ENCODE measurements at places on chromosomes 5 and 9.

DNA sequence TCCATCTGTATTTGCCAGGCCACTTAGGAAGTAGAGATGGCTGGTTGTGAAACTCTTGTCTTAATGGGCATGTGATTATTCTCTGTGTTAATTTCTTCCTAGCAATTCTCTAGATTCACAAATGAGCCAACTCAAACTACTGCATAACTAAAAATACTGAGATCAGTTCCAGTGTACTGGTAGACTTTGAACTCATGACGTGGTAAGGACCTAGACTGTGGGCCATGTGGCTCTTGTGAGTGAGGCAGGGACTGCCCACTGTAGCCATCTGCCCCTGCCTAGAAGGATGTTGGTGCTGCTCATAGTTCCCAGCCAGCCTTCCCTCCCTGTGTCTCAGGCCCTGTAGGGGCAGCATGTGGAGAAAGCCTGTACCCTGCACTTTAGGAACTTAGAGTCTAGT is 47.4 kb downstream of the CYSTM1 start:
- DNase-seq = no peak

DNA sequence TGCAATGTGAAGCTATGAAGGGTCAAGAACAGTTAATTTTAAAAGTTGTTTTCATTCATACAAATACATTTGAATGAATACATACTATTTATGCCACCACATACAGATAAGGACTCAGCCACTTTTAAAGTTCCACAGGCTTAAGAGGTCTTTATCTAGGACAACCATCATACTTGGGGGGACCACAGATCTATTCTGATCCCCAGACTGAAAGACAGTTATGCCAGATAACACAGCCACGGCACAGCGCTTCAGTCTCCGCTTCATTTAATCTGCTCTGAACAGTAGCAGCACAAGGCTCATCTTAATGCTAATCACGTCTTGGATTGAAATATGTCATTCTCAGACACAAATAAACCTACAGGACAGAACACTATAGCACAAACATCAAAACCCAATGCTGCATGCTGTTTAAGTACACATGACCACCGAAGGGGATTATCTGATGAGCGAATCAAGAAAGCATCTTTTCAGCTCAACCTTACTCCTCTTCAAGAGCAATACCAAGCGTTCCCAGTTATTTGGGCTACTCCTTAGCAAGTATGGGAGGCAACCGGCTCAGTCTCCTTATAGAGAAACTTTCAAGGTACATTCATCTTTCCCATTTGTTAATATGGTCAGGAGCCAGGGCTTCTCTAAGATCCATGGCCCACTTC is 33.3 kb downstream of the PUM3 start:
- no peak for DNase-seq

DNA sequence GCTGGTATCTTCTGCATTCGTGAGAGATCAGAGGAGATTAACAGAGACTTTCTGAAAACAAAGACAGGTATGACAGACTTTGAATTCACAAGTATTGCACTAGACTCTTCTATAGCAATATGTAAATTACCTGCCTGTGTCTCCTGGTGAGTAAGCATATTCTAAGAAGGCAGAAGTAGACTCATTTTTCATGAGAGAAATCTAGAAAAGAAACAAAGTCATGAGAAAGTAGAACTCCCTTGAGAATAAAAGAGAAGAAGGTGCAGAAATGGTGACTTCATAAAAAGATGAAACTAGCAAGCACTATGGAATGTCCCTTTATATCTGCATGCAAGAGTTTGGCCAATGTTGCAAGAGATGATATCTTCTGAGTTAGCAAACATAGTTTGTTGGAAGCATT is 419.8 kb downstream of the DMRT2 start:
- no peak for DNase-seq

- DNase-seq = no peak
Measured at GRCh38 chr5:173772384-173773059, 115.6 kb upstream of the CPEB4 start.

GRCh38 chr9:85056203-85056572 is 386.7 kb downstream of the NTRK2 start:
- no peak for DNase-seq

GRCh38 chr5:128579639-128580038 is 41.6 kb upstream of the FBN2 start:
- no peak for DNase-seq

DNA sequence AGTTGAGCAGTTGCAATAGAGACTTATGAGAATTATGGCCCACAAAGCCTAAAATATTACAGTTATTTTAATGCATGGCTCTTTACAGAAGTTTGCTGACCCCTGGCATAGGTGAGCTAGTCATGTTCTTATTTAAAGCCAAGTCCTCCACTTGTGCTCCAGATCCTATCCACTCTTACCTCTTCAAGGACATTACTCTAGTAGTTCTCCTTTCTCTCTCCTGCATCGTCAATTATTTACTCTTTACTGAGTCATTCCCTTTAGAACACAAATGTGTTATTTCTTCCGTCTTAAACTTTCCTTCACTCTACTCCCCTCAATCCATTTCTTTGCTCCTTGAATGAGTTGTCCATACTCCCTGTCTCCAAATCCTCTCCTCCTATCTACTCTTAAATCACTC is 20.6 kb upstream of the TRAF1 start:
- DNase-seq = no peak

- no peak for DNase-seq
Measured at GRCh38 chr5:113759505-113759904, 246.0 kb downstream of the YTHDC2 start.

GRCh38 chr9:120431268-120431667 is 148.7 kb downstream of the CDK5RAP2 start:
- DNase-seq = no peak

GRCh38 chr5:2695200-2695891 is 56.1 kb downstream of the IRX2 start:
- DNase-seq = no peak

GRCh38 chr5:160655717-160656116 is 196.3 kb downstream of the ATP10B start:
- DNase-seq = no peak

- DNase-seq = no peak
Measured at GRCh38 chr5:133969654-133970324, 1.4 kb upstream of the C5orf15 start.

GRCh38 chr9:114947058-114947457 is 16.7 kb upstream of the TNFSF8 start:
- DNase-seq = no peak

DNA sequence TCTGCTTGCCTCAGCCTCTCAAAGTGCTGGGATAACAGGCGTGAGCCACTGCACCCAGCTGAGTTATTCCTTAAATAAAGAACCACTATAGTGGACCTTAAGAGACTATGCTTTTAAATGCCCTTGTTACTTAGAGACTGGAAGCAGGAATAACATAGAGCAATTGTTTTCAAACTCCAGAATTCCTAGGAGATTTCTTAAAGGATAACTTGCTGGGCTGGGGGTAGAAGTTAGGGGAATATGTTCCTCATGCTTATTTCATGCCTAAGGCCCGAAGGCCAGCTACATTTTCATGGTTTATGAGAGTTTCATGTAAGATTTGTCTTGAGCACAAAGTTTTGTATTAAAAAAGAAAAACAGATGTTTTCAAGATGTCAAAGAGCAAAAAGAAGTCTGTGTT is 48.2 kb downstream of the CSNK1A1 start:
- DNase-seq = no peak

DNA sequence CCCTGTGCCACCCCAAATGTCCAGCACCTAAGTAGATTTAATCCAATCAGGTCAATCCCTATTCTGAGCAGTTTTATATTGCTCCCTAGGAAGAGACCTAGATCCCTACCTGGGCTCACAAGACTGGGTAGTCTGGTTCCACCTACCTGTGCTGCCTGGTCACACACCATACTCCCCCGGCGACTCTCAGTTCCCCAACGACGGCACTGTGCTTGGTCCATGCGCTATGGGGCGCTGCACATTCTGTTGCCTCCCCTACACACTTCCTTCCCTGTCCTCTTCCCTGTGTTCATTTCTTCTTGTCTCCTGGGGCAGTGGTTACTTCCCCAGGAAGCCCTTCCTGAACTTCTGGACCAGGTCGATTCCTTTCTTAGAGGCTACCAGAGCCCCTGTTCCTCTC is 109.9 kb upstream of the IL12B start:
- DNase-seq = no peak

- DNase-seq = no peak
Measured at GRCh38 chr9:121935739-121936138, 157.4 kb downstream of the TTLL11 start.

DNA sequence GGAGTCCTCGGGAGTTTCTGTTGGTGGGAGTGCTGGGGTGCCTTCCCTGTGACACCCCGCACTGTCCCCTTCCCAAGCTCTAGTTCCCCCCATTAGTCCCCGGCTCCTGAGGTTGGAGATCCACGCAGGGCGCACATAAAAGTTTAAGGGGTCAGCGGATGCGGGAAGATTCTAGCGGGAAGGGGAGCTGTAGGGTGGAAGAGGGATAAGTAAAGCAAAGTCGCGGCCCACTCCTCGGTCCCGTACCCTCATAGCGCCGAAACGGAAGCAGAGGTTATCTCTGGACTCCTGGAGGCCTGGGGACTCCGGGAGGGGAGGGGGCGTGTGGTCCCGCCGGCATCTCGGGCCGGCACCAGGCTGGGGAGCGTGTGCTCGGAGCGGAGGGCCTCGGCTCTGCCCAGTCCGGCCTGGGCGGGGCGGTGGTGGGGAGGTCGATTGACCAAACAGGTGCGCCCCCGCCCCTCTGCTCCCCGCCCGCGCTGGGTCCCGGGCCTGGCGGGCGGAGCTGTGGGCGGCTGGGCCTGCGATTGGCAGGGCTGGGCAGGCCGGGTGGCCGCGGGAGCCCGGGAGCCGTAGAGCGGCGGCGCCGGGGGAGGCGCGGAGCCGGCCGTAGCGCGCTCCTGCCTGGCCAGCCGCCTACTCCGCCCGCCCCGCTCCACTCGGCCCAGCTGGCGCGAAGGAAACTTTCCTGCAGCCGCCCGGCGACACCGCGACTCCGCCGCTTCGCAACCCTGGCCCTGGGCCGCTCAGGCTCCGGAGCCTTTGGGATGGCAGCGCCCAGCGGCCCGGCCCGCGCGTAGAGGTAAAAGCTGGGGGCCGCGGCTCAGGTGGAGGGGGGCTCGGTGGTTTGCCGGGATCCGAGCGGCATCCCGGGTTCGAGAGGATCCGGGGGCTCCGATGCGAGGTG is 52.2 kb upstream of the DAB2IP start:
- DNase-seq = no peak

GRCh38 chr5:171275841-171276544 is 33.1 kb upstream of the TLX3 start:
- no peak for DNase-seq

DNA sequence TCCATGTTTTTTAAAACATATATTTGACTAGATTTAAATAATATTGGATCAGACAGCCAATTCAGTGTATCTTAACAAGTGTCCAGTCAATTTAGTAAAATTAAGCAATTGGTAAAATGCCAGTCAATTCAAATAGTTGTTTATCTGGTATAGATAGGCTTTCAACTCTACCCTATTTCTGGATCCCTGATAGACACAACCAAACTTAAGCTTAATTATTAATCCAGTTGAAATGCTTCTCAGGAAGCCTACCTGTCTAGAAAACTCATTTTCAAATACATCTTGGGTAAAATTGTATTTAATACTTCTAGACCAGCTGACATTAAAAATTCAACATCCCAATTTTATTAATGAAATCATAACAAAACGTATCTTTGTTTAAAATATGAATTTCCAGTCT is 710.8 kb upstream of the GRAMD2B start:
- no peak for DNase-seq

DNA sequence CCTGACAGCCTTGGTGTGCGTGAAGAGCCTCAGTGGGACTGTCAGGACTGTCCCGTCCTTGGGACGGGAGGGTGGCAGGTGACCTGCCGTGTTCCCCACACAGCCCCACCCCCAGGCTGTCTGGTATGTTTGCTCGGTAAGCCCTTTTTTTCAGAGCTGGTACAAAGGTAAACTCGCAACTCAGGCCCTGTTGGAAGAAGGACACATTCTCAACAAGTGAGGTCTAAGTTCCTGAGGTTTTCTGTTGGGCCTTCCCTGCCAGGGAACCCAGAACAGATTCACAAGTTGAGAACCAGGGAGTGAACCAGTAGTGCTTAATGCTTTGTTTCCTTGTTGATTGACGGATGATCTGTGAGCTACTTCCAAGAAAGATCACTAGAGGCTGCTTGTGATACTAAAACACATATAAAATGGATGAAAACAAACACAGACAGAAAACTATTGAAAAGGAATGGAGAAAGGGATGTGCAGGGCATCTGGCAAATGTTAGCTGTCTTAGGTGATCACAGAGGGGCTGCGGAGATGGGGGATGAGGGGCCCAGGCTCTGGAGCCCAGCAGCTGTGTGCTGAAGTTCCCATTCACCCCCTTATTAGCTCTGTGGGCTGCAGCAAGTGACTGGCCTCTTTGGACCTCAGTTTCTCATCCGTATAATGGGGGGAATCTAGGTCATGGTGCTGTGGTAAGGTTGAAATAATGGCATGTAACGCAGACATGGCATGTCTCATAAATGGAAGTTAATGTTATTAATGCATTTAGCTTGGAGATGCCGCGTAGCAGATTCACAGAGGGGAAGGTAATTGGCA is 2.7 kb downstream of the NDST1 start:
- DNase-seq = no peak

DNA sequence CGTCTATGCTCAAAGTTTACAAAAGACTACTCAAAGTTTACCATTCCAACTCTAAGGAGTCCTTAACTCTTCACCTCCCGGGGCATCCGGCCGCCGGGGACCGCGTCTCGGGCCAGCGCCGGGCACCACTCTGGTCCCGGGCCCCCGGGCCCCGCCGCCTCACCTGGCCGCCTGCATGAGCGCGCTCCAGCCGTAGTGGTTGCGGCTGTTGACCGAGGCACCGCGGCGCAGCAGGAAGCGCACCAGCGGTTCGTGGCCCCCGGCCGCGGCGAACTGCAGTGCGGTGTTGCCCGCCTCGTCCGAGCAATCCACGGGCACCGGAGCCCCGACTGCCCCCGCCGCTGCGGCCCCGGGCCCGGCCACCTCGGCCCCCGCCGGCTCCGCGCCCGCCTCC is 388 bp downstream of the ANKS6 start:
- no peak for DNase-seq

DNA sequence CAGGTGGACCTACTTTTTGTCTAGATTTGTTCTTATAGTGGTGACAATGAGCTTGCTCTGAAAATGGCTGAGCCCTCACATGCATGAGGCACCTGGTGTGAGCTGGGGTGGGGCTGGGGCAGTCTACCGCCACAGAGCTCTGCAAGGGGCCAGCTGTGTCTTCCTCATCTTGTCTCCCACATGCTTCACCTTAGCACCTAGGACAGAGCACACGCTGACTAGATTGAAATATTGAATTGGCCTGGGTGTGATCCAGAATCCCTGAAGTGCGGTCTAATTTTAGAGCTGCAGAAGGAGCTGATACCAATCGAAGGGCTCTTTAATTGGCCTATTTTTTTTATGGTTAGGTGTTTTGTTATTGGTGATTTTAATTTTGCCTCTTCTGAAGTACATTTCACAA is 126.1 kb upstream of the NFIB start:
- no peak for DNase-seq

All from stimulated activated naive CD4-positive, alpha-beta T cell (primary cell).